ENCODE measurements at places on chromosomes 5 and 9.

DNA sequence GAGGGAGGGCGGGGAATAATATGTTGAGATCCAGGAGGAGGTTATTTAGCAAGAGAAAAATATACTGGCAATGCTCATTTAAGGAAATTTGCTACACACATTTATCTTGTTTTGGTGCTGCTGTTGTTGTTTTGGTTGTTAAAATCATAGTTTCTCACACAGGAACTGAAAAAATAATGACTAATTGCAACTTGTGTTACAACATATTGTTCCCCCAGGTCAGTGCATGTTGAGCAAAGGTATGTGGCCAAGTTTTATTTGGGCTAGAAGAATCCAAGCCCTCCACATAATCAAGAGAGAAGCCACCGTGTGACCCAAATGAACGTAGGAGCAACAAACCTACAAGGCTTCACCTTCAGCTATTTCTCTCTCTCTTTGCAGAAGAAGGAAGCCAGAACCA lies 220.3 kb upstream of the DAPK1 start:
- no peak for DNase-seq

GRCh38 chr9:84852617-84853301 lies 183.2 kb downstream of the NTRK2 start:
- no peak for DNase-seq

- no peak for DNase-seq
Measured at GRCh38 chr9:107883496-107884124, 394.0 kb upstream of the KLF4 start.

GRCh38 chr5:154421868-154422267 lies 23.9 kb upstream of the SAP30L start:
- DNase-seq: no peak

DNA sequence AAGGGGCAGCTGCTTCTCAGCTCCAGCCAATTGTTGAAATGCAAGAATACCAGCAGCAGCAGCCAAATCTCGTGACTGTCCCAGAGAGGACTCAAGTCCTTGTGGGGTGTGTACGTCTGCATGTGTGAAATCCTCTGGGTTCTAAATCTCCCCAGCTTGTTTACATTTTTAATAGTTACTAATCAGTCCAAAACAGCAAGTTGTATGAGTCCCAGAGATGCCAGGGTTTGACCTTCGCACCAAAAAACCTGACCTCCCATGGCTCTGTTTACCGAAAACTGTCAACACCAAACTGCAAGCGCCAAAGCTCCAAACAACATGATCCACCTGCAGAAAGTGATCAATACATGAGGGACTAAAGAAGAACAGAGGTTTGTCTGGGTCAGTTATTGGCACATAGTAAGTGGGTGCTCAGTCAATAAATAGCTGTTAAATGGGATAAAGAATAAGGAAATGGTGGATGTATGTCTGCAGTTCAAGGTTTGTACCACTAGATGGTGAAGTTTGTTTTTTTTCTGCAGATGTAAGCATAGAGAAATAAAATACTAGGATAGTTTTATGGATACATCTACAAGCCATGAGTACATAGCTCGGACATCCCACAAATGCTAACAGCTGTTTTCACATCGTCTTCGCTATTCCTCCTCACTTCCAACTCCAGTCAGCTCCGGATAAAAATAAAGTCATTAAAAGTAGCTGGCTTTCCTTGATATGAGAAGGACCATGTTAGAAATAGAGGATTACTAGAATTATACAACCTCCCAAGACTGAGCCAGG lies 85.3 kb upstream of the ADRB2 start:
- DNase-seq: peak; percentile 73

DNA sequence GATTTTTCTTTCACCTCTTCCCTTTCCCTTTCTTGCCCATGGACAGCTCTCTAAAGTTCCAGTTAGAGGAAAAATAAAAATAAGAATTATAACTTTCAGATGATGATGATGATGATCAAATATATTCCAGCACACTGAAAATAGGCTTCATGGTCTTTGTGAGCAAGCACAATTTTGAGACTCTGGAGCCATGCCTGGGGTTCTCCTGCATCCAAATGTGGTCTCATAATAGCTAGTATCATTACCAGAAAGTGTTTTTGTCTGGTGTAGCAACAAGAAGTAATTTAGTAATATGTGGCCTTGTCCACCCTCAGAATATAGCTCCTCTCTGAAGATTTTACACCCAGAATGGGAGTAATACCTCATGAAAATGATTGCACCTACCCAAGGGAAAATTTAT lies 150.4 kb downstream of the SNCAIP start:
- DNase-seq: no peak

DNA sequence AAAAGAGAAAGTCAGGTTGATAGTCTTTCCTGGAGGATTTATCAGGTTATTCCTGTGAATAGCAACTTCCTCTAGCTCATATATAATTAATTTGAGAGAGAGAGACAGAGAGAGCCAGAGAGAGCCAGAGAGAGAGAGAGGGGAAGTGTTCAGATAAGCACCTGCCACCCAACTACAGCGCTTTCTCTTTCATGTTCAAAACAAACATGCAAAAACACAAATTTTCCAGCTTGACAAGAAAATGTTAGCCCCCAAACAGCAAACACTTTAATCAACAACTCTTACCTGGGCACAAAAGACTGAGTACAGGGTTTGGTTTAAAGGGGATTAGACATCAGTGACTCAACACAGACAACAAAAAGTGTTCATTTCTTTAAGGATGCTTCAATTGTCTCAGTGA lies 61.7 kb upstream of the PLPP6 start:
- no peak for DNase-seq

GRCh38 chr9:123562844-123563346 lies 206.9 kb downstream of the CRB2 start:
- DNase-seq: peak; percentile 16

- DNase-seq: no peak
Measured at GRCh38 chr9:137268538-137269201, 8.9 kb upstream of the TOR4A start.

DNA sequence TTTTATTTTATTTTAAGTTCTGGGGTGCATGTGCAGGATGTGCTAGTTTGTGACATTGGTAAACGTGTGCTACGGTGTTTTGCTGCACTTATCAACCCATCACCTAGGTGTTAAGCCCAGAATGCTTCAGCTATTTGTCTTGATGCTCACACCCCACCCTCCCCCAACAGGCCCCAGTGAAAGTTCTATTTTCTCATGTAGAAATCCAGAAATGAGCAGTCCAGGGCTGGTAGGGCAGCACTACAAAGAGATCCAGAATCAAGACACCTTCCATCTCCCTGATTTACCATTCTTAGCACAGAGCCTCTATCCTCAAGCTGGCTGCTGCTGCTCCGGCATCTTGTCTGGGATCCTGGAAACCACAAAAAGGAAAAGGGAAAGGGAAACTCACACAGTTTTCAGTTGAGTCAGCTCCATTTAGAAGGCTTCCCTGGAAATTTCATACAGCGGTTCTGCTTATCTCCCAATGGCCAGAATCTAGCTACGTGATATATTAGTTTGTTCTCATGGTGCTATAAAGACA lies 85.4 kb upstream of the SMARCA2 start:
- DNase-seq: no peak

- peak; percentile 93 for DNase-seq
Measured at GRCh38 chr5:132839426-132840301, 9.2 kb upstream of the SHROOM1 start.

DNA sequence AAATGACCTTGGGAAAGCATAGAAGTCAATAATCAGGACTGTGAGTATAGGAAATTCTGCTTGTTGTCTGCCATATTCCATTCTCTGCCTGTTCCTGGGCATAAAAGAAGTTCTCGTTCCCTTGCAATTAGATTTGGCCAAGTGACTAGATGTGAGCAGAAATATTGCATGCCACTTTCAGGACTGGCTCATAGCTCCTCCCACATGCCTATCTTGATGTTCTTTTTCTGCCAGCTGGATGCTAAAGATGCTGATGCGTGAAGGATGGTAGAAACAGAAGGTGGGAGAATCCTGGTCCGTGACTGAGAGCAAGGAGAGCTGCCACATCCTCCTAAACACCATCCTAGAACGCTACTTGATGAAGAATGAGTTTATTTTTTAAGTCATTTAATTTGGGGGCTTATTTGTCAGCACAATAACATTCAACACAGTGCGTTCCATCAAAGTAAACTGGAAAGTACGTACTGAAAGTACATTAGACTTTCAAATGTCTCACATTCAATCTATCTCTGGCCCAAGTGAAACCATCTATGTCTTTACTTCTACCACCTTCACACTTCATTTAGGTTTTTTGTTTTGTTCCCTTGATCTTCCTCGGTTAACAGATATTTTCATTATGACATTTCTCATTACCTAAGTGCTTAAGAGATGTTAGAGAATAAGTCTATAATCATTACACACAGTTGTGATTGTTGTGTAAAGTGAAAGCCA lies 648.5 kb downstream of the RAB3C start:
- DNase-seq: no peak

- no peak for DNase-seq
Measured at GRCh38 chr9:121294866-121295661, 27.1 kb downstream of the GSN start.

- DNase-seq: peak; percentile 50
Measured at GRCh38 chr5:174793684-174794328, 69.4 kb downstream of the MSX2 start.

GRCh38 chr5:107387526-107388140 lies 283.1 kb downstream of the EFNA5 start:
- DNase-seq: peak; percentile 61

- DNase-seq: no peak
Measured at GRCh38 chr9:125608489-125609224, 98.4 kb downstream of the MAPKAP1 start.

GRCh38 chr5:16659536-16659935 lies 42.7 kb upstream of the RETREG1 start:
- no peak for DNase-seq

DNA sequence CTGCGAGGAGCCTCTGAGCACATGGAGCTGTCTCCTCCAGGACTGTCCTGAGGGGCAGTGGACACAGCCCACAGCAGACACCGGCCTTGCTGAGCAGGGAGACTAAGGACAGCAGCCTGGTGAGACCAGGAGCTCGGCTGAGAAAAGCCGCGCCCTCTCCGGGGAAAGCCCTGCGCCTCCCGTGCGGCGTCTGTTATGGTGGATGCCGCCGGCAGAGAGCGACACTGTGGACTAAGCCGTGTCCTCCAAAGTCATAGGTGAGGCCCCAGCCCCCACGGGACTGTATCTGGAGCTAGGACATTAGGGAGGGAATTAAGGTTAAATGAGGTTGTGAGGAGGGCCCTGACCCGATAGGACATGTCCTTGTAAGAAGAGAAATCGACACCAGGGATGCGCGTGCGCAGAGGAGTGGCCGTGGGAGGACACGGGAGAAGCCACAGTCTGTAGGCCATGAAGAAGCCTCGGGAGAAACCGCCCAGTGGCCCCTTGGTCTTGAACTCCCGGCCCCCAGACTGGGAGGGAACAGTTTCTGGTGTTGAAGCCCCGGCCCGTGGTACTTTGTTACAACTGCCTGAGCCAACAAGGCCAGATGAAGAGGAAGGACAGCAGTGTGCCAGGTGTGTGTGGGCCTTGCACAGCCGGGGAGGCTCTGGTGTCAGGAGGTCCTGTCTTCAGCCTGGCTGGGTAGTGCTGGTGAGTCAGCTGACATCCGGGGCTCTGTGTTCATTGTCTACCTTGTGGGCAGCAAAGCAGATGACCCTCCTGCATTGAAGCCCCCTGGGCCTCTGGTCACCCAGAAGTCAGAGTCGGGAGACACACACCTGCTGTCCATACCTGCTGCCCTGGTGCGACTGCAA lies 22.1 kb downstream of the MRPL36 start:
- no peak for DNase-seq

DNA sequence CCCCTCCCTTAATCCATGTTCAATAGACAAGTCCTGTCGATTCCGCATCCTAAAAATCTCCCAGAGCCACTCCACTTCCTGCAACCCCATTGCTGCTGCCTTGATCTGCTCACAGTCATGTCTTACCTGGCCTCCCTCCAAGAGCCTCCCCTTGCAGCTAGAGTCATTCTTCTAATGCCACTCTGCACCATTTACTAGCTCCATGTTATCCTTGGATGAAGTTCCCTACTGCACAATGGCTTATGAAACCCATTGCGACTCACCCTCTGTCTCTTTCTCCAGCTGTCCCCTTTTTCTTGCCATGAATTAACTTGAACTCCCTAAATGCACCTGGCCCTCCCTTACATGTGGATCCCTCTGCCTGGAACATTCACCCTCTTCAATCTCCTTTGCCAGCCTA lies 39.5 kb downstream of the MEGF10 start:
- no peak for DNase-seq

DNA sequence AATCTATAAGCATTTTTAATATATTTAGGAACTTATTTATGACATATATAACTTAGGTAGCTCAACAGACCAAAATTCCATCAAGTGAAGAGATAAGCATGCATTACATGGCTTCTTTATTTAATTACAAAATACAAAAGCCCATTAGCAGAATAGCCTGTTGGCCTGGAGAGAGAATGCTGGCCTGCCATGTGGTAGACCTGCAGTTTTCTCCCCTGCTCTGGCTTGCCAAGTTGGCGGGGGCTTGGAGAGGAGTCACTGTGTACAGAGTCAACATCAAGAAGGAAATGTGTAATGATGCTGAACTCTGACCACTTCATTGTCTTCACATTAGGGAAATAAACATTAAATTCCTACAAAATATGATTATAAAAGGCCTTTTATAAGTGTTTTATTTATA lies 69.8 kb upstream of the CNTLN start:
- DNase-seq: no peak

DNA sequence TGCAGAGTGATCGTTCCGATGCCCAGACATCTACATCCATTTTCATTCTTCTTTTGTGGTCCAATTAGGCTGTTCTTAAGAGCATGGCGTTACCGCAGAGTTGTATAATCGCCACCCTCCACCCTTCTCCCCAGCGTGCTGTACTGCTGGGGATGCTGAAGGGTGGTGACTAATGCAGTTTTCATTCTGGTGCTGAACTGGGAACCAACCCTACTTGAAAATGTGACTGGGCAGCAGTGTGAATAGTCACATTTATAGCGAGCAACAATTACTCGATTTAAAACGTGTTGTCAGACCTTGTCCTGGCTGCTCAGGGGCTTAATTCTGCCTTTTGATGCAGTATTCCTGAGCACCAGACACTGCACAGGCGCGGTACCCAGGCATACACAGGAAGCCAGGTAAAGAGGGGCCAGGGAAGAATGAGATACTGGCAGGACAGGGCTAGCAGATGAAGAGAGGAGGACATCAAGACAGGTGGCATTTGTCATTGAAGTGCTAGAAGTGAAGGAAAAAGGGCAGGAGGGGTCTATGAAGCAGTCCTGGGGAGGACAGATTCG lies 719 bp upstream of the ISCA1 start:
- no peak for DNase-seq

DNA sequence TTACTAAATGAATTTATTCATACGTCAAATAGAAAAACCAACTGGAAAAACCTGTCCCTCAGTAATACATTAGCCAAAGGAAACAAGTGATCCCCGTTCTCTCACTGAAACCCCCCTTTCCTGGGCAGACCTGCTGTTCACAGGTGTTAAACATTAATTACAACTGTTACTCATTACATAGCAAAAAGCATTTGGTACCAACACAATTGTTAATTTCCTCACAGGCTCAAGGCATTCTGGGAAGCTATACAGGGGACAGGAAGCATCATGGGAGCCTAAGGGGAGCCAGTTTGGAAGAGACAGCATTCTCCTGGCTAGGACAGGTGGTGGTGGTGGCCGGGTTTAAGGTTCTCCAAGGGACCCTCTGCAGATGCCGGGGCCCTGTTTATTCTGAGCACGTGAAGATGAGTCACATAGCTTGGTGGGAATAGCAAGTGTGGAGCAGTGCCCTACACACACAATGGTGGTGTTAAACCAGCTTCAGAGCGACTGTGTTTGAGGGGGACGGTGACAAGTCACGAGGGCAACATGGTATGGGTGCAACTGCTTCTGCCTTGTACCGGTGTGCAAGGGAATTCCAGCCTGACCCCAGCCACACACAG lies 62.6 kb upstream of the SLC25A51 start:
- DNase-seq: no peak

- no peak for DNase-seq
Measured at GRCh38 chr9:76999261-76999660, 20.2 kb upstream of the FOXB2 start.

Measured in SJSA1 (cell line).